Pulmonary artery endothelial cell (primary cell): ENCODE measurements at places on chromosomes 12 and 14.

DNA sequence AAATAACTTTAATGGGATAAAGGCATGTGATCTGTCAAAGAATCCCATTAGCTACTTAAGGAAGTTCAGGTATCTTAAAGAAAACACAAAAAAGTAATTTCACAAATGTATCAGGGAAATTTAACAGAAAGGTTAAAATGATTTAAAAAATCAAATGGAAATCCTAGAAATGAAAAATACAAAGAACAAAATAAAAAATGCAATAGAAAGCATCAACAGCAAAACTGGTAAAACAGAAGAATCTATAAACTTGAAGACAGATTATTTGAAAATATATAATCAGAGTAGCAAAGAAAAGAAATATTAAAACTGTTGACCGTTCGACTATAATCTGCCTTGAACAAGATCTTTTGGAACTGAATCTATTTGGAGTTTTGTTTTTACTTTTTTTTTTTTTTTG lies 279.4 kb upstream of the SYT1 start:
- DNase-seq, result no peak

DNA sequence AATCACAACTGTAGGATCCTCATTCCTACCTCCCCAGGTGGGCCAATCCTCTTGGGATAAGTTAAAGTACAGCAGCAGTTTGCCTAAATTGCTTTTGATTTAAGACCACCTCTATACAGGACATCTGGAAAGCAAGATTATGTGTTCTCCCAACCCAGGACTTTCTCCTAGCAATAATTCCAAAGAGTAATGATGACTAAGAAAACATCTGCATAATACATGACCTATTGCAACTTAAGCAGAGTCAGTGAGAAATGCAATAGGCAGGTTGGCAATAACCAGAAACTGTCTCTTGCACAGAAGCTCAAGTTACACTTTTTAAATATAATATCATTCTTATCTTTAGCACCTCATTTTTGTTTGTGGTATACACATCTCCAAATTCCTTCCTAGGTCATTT lies 275.4 kb downstream of the TRHDE start:
- DNase-seq, result no peak

DNA sequence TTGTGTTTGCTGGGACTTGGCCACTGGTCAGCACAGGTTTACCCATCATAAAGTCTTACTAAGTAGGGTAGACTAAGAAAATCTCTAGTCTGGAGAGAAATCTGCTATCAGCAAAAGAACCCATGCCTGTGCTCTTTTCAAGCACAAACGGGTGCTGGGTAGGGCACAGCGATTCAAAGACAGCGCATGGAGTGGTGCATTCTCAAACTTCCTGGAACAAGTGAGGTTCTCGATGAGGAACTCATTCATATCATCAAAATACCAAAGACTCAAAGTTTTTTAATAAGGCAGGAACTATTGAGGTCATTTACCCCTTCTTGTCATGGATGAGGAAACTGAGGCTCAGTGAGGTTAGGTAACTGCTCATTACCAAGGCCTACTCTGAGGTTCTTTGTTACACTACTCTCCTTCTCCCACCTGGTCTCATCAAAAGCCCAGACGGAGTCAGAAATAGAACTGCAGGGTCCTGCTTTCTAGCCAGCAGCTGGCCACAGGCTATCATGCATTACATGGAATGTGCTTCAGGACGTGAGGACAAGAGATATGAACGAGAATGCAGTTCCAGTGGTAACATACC lies 390.3 kb downstream of the ZFP36L1 start:
- no peak for DNase-seq

DNA sequence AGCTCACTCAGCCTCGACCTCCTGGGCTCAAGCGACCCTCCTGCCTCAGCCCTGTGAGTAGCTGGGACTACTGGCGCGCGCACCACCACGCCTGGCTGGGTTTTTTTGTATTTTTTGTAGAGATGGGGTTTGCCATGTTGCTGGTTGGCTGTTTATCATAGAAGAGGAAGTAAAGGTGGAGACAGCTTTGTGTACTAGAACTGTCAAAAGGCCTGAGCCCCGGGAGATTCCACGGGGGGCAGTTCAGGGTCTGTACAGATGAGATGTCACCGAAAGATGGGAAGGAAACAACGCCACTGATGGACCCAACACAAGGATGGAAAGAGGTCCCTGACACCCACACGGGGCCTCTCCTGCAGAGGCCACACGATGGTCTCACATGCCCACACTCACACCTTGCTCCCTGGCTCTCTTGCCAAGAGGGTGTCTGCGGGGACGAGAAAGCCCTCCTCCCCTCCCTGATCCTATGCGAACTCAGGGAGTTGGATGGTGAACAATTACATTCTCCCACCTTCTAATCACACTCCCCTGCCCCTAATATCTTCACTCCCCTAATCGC lies 66.6 kb downstream of the KDM2B start:
- no peak for DNase-seq

DNA sequence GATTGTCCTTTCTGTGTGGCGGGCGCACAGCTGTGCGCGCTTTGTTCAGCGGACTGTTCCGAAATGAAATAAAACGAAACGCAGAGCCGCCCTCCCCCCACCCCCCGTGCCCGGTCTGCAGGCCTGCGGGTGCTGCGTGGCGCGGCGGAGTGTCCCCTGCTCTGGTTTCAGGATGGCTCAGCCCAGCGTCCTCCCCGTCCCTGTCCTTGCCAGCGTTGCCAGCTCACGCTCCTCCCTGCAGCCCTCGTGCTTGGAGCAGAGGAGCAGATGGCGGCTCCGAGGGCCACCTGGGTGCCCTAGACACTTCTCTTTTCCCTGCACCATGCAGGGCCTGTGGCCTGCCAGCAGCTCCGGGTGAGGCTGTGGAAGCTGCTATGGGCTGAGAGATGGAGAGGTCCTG lies 17.5 kb upstream of the BEGAIN start:
- no peak for DNase-seq

DNA sequence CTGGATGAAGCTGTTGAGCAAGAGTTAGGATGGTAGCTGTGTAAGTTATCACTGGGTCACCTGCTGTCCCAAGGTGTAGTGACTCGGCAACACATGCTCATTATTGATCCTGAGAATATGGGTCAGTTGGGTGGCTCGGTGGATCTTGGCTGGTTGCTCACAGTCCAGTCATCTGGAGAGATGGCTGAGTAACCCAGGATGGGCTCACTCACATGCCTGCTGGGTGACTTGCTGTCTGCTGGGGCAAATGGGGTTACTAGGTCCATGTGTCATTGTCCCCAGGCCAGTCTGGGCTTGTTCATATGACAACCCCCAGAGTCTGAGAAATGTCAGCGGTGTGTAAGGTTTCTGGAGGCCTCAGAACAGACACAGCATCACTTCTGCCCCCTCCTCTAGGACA lies 69.5 kb downstream of the SLC15A4 start:
- no peak for DNase-seq
